Stimulated activated CD8-positive, alpha-beta memory T cell treated with anti-CD3 and anti-CD28 coated beads, Interleukin-4, amount 100 ng/mL, for 4 hours (primary cell): ENCODE measurements at places on chromosomes 3 and 15.

- no peak for DNase-seq
These were observed 331.1 kb downstream of the SV2B start for GRCh38 chr15:91431041-91431715.

- no peak for DNase-seq
These were observed 47.0 kb downstream of the RPLP1 start for GRCh38 chr15:69499521-69500211.

GRCh38 chr15:94387849-94388441 is 156.6 kb downstream of the MCTP2 start:
- no peak for DNase-seq

GRCh38 chr3:10846657-10846975 is 30.6 kb downstream of the SLC6A11 start:
- DNase-seq: no peak

DNA sequence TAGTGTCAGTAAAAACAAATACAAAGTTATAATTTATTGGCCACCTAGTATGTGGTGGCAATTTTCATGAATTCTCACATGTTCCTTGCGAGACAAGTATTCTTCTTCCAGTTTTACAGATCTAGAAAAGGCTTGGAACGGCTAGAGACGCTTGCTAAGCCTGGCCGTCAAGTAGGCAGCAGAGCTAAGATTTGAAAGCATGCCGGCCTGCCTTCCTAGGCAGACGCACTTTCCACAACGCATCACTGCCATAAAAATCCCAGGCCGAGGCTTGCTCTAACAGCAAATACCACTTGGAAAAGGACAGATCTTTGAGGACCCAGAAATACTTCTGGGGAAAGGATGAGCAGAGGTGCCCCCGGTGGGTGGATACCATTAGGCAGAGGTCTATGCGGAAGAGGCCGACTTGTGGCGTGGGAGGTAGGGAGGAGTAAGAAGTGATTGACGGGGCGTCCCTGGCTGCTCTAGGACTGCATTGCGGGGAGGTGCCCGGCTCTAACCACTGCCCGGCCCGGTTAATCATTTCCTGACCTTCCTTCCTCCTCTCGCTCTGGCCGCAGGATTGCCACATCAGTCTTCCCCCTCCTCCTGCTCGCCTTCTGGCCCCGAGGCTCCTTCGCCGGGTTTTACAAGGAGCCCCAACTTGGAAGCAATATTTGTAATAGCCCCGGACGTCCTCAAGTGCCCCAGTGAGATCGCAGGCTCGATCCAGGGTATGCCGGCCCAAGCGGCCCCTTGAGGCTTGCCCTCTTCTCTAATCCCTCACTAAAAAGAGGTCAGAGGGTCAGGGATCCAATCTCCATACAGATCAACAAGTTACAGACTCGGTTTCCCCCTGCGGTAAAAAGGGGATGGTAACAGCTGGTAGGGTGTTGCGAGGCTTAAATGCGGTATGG is 1.3 kb upstream of the USP3 start:
- peak; percentile 67 for DNase-seq

GRCh38 chr3:139689122-139689521 is 11.3 kb upstream of the NMNAT3 start:
- no peak for DNase-seq

- DNase-seq: no peak
These were observed 3.0 kb downstream of the CFAP20DC start for GRCh38 chr3:59046839-59047238.

GRCh38 chr3:21665444-21666100 is 85.4 kb downstream of the ZNF385D start:
- DNase-seq: no peak

DNA sequence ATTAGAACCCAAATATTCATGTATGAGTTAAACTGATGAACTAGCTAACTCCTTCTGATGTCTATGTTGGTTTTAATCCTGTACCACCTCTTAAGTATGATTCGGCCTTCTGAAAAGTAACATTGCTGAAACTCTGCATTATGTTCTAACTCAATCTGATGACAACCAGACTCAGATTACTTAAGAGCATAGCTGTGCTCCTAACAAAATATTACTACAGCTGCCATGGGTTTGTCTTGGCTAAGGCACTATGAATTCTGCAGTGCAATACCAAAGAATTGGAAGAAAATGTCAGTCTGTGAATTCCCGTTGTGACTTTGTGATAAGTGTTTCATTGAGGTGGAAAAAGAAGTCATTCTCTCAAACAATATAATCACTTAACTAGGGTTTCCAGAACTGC is 224.4 kb downstream of the ZMAT3 start:
- no peak for DNase-seq

- DNase-seq: no peak
These were observed 152.4 kb downstream of the AGBL1 start for GRCh38 chr15:86231864-86232721.

- no peak for DNase-seq
These were observed 50.1 kb downstream of the B3GALNT1 start for GRCh38 chr3:161054860-161055604.

- no peak for DNase-seq
These were observed 24.4 kb upstream of the THBS1 start for GRCh38 chr15:39556461-39556860.

DNA sequence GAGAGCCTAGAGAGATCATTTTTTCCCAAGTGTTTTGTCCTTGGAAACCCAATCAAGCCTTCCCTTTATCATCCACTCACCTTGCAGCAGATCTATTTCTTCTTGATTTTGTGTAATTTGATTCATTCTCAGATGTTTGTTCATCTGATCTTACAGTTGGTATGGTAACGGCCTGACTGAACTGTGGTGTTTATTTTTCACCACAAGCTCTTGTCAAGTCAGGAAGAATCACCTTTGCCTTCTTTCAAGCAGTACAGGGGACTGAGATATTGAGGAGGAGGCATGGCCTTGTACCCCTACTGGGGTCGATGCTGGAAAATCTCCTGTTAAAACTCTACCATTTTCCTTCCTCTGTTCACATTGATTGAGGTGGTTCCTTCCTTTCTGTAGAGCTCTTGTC is 361.4 kb upstream of the CFAP20DC start:
- no peak for DNase-seq

DNA sequence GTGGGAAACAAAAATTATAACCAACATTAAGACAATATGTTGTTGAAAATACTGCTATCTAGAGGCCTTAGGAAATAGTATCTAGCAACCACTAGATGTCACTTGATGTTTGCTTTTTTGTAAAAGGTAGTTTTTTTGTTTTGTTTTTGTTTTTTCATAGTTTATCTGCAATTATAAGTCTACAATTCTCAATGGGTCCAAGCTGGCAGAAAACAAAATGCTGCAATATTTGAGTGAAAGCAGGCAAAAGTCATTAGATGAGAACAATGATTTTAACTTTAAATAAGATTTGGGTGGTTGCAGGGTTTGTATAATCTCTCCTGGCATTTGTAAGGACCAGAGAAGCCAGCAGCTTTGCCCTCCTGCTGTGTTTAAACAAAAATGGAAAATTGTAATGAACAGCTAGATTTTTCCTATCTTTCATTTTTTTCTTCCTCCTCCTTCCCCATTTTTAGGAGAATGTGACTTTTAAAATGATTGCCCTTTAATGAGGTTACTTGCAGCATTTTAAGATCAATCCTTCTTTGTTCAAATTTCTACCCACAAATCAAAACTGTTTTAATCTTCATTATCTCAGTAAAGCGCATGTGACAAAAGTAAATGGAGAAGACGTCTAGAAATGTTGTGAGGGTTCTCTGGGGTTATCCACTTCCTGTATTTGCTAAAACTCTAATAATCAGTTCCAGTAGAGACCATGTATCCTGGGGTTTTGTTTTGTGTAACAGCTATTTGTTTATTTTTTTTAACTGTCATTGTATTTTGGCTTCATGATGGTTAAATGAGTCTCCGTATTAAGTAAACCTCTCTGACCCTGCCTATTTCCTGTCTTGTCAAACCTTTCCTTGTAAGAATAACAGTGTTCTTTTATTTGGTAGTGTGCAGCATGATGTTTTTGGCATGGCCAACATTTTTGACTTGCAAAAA is 27.3 kb downstream of the DUT start:
- no peak for DNase-seq

- no peak for DNase-seq
These were observed 286.2 kb upstream of the UBE2E1 start for GRCh38 chr3:23519314-23520208.

DNA sequence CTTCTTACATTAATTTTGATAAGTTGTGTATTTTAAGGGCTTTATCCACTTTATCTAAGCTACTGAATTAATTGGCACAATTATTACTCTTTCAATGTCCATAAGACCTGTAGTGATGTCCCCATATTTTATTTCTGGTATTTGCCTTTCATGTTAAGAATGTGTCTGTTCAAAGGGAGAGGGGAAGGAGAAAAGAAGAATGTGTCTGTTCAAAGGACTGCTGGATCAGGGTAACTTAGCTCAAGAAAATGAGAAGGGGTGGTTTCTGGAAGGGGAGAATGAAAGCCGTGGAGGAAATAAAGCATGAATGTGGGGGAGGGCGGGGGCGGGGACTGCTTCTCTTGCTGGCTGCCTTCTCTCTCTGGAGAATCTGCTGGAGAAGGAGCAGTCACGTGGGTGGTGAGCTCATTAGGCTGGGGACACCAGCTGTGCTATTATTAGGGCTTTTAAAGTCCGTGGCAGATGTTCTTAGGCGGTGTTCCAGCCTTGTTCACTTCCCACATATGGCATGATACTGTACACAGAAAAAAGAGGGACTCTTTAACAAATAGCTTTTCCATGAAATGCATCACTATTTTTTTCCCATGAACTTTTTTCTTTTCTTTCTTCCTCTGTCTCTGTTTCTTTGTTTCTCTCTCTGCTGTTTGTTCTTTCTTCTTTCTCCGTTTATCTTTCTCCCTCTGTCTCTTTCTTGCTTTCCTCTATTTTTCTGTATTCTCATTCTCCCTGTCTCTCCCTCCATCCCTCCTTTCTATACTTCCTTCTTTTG is 63.7 kb upstream of the ULK4 start:
- DNase-seq: no peak

DNA sequence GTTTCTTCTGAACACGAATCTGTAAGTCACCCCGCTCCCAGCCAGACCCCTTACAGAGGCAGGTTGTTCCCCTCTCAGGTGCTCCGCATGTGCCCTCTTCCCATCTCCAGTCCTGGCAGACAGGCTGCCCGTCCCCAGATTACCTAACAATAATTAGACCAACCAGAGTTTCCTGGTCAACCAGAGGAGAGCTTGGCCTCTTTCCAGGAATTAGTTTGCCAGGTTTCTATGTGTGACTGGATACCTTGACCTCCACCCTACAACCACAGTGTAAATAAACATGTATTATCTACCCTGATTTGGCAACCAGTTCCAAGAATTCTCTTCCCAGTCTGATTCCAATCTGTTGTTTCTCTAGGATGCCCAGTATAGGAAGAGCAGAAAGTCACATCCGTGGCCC is 178.0 kb upstream of the UMPS start:
- DNase-seq: no peak

GRCh38 chr3:37779289-37780152 is 82.2 kb upstream of the CTDSPL start:
- no peak for DNase-seq

GRCh38 chr3:103167850-103168249 is 733.0 kb downstream of the ZPLD1 start:
- no peak for DNase-seq

DNA sequence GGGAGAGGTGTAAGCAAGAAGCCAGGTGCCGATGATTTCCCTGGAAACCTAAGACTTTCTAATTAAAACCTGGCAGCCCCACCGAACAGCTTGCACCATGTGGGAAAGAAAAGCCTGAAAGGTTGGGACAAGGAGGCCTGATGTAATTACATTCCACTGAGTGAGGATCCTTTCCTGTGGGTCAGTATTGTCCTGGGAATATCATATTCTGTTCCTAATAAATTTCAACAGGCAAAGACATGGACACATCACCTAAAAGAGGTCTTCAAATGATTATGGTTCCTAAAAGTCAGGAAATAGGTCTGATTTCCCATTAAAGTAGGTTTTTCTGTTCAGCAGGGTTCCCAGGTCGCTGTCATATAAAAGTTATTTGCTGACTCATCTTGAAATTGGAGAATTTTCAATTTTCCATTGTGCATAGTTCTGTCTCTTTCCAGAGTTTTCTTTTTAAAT is 58.5 kb downstream of the DUT start:
- DNase-seq: no peak

- no peak for DNase-seq
These were observed 160.7 kb upstream of the TNIK start for GRCh38 chr3:171620825-171621434.

GRCh38 chr15:89112341-89112971 is 24.2 kb downstream of the ABHD2 start:
- DNase-seq: no peak

- DNase-seq: no peak
These were observed 396.5 kb downstream of the OCA2 start for GRCh38 chr15:27702581-27702980.

- no peak for DNase-seq
These were observed 75.4 kb upstream of the ABHD17C start for GRCh38 chr15:80619680-80620079.

DNA sequence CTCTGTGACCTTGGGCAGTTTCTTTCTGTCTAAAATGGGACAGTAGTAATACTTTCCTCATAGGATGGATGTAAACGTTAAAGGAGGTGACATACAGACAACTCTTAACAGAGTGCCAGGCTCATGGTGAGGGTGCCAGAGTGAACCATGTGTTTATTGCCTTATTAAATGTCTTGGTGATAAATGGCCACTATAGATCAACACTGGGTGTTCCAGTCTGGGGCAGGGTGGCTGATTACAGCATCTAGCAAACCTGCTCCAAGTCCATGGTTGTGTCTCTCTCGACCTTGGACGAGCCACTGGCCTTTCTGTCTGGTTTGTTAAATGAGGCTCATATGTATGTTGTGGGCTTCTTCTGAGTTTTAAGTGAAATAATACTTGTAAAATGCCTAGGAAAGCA is 75.1 kb downstream of the TRAK1 start:
- no peak for DNase-seq

DNA sequence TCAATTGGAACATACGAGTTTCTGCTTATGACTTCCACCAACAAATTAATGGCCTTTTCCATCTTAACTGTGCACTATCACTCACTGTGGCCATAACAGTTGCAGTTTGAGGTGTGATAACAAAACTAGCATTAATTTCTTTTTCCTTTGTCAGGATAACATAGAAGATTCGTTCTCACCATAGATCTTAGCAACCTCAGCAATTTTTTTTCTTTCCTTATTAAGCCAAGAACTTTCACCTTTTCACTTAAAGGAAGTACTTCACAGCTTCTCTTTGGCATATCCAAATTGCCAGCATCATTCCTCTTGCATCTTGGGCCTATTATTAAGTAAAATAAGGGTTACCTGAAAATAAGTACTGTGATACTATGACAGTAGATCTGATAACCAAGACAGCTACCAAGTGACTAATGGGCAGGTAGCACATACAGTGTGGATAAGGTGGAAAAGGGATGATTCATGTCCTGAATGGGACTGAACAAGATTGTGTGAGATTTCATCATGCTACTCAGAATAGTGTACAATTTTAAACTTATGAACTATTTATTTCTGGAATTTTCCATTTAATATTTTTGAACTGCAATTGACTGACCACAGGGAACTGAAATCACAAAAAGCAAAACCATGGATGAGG is 46.6 kb downstream of the CEP70 start:
- DNase-seq: no peak

- no peak for DNase-seq
These were observed 98.2 kb downstream of the NR2F2 start for GRCh38 chr15:96428742-96429141.
